ENCODE measurements at places on chromosomes 6 and 20. TPM values are rescaled to one million over a fixed set of nuclear protein-coding genes. Genes with fewer than 3 reads are reported as not detected.

Gene EPB41L1
- total RNA-seq = 10.6 TPM

Gene PRRT1
- 0.75 TPM for total RNA-seq

Gene LST1
- total RNA-seq = 5.1 TPM

Gene GJA10
- total RNA-seq = 1.3 TPM

Gene SFTA2
- not detected for total RNA-seq

Gene BCLAF1
- 177 TPM for total RNA-seq

Gene SPATS1
- not detected for total RNA-seq

Gene RNF182
- not detected for total RNA-seq

Gene ADGRF4
- not detected for total RNA-seq

Gene ATP6V1G2
- total RNA-seq = 34.9 TPM

Gene CRIP3
- 55.0 TPM for total RNA-seq

- DNase-seq = no peak
- H3K4me1 ChIP-seq = peaks cover 6% of the 10 kb centered on the region
- no peak overlapping the region for H3K27ac ChIP-seq
These were observed 728.3 kb downstream of the MAFB start for GRCh38 chr20:39960522-39961428.

DNA sequence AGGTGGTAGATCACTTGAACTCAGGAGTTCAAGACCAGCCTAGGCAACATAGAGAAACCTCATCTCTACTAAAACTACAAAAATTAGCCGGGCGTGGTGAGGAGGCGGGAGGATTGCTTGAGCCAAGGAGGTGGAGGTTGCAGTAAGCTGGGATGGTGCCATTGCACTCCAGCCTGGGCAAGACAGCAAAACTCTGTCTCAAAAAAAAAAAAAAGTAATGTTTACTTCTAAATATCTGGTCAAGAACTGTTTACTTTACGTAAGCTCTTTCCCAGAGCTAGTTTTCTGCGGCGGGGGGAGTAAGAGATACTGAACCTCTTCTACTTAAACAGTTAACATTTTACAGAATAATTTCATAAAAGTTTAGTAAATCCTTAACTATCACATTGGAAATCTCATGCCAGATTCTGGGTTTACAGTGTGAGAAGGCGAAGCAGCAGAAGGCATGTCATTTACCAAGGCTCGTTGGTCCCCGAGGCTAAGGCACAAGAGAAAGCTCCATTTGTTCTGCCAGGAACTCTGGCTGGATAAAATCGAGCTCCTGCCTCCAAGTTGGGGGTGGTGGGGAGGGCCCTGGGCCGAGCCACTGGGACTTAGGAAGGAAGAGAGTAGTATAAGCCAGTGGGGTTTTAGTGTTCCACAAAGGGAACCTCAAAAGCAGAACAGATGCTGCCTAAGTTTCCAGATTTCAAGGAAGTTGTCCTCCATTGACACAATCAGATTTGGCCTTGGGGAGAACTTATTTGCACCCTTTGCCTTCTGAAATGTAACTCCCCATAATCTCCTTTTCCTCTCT, 41.7 kb downstream of the ARFGEF2 start:
- H3K36me3 ChIP-seq = peaks cover 11% of the 10 kb centered on the region
- no peaks in the 10 kb centered on the region for H3K27me3 ChIP-seq
- no peak for DNase-seq
- H3K4me3 ChIP-seq = no peak overlapping the region
- H3K4me1 ChIP-seq = no peaks in the 10 kb centered on the region
- no peak overlapping the region for H3K27ac ChIP-seq

GRCh38 chr6:134738211-134738885, 211.6 kb downstream of the ALDH8A1 start:
- no peak overlapping the region for H3K27ac ChIP-seq
- DNase-seq = no peak
- no peaks in the 10 kb centered on the region for H3K27me3 ChIP-seq
- no peaks in the 10 kb centered on the region for H3K36me3 ChIP-seq
- H3K4me1 ChIP-seq = no peaks in the 10 kb centered on the region
- H3K4me3 ChIP-seq = no peak overlapping the region

- DNase-seq = no peak
- H3K27ac ChIP-seq = no peak overlapping the region
- H3K4me1 ChIP-seq = no peaks in the 10 kb centered on the region
- no peaks in the 10 kb centered on the region for H3K27me3 ChIP-seq
- no peaks in the 10 kb centered on the region for H3K36me3 ChIP-seq
- H3K4me3 ChIP-seq = no peak overlapping the region
These were observed 41.3 kb downstream of the SPDEF start for GRCh38 chr6:34514593-34515472.

GRCh38 chr6:88748141-88748540, 215.3 kb downstream of the RNGTT start:
- DNase-seq = no peak
- H3K36me3 ChIP-seq = no peaks in the 10 kb centered on the region
- no peaks in the 10 kb centered on the region for H3K27me3 ChIP-seq
- H3K27ac ChIP-seq = no peak overlapping the region
- no peak overlapping the region for H3K4me3 ChIP-seq

DNA sequence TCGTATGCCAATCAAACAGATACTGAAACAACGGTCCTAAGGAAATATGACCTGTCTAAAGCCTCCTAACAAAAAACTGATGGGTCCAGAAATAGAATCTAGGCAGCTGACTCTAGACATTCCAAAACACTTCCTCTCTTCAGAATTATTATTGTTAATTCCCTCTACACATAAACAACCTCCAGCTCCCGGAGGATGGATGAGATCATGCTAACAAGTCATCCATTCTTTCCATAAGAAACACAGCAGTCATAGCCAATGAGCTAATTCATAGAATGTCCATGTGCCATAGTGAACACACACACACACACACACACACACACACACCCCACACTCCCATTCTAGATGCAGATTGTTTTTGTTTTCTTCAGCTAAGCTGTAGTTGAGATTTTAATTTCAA, 44.3 kb downstream of the HDGFL1 start:
- no peak for DNase-seq
- H3K27me3 ChIP-seq = no peaks in the 10 kb centered on the region
- no peaks in the 10 kb centered on the region for H3K4me1 ChIP-seq
- H3K4me3 ChIP-seq = no peak overlapping the region
- H3K36me3 ChIP-seq = no peaks in the 10 kb centered on the region

DNA sequence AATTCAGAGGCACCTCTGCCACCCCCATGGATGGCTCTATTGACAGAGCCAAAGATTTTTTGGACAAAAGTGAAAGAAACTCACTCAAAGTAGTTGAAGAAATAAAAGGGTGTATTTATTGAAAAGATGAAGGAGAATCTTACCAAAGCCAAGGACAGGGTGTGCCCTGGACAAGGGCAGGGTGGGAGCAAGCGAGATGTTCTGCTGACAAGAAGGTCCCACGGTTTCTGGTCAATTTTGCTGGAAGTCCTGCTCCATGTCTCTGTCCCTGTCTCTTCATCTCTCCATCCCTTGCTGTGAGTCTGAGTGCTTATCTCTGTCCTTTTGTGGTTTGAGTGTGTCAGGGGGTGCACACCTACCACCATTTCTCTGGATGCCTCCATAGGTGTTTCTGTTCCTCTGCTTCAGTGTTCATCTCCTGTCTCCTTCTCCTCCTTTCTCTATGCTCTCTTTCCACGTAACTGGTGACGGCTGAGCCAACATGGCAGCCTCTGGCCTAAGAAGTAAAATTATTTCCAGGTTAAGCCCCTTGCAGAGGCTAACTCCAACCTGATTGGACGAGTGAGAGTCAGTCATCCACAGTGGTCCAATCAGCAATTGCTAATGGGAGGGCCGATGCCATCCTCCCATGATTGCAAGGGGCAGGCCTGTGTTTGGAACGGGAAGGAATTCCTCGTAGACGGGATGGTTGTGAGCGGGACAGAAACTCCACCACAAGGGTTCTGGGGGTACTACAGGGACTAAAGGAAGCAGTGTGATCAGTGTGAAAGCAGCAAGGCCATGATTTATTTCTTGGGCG, 502.1 kb upstream of the CDH4 start:
- H3K4me3 ChIP-seq = no peak overlapping the region
- no peaks in the 10 kb centered on the region for H3K27me3 ChIP-seq
- H3K36me3 ChIP-seq = no peaks in the 10 kb centered on the region
- H3K4me1 ChIP-seq = no peaks in the 10 kb centered on the region
- no peak overlapping the region for H3K27ac ChIP-seq

GRCh38 chr6:151291722-151292059, 51.9 kb downstream of the AKAP12 start:
- DNase-seq = no peak
- peaks cover 3% of the 10 kb centered on the region for H3K4me1 ChIP-seq
- H3K36me3 ChIP-seq = no peaks in the 10 kb centered on the region
- H3K27me3 ChIP-seq = no peaks in the 10 kb centered on the region
- no peak overlapping the region for H3K4me3 ChIP-seq

- H3K27ac ChIP-seq = no peak overlapping the region
- no peaks in the 10 kb centered on the region for H3K27me3 ChIP-seq
- no peak for DNase-seq
These were observed 6.5 kb upstream of the RBBP8NL start for GRCh38 chr20:62433658-62434497.

DNA sequence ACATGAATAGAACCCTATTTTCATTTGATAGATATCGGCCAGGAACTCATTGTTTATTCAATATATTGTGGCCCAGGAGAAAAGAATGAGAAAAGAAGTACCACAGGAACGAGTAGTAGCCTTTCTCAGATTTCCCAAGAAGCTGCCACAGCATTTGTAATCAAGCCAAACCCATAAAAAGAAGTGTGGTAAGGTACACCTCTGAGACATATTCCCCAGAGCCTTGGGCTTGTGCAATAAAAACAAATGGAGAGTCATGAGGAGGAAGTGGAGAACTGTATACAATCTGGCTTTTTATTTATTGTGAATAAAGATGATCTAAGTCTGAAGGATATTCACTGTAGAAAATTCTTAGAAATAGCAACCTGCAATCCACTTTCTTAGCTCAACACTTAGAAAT, 36.7 kb downstream of the KIF6 start:
- DNase-seq = no peak
- no peak overlapping the region for H3K27ac ChIP-seq
- no peak overlapping the region for H3K4me3 ChIP-seq
- H3K4me1 ChIP-seq = no peaks in the 10 kb centered on the region
- H3K27me3 ChIP-seq = no peaks in the 10 kb centered on the region

GRCh38 chr6:44423306-44423705, 35.8 kb downstream of the CDC5L start:
- no peaks in the 10 kb centered on the region for H3K27me3 ChIP-seq
- no peak overlapping the region for H3K4me3 ChIP-seq
- DNase-seq = no peak

- DNase-seq = no peak
- H3K27ac ChIP-seq = no peak overlapping the region
- H3K4me1 ChIP-seq = no peaks in the 10 kb centered on the region
- H3K4me3 ChIP-seq = no peak overlapping the region
- H3K36me3 ChIP-seq = no peaks in the 10 kb centered on the region
- H3K27me3 ChIP-seq = no peaks in the 10 kb centered on the region
These were observed 134.1 kb downstream of the CCDC170 start for GRCh38 chr6:151627689-151628444.

- H3K4me3 ChIP-seq = no peak overlapping the region
- no peak overlapping the region for H3K27ac ChIP-seq
These were observed 294.3 kb downstream of the CDC5L start for GRCh38 chr6:44681761-44682160.

DNA sequence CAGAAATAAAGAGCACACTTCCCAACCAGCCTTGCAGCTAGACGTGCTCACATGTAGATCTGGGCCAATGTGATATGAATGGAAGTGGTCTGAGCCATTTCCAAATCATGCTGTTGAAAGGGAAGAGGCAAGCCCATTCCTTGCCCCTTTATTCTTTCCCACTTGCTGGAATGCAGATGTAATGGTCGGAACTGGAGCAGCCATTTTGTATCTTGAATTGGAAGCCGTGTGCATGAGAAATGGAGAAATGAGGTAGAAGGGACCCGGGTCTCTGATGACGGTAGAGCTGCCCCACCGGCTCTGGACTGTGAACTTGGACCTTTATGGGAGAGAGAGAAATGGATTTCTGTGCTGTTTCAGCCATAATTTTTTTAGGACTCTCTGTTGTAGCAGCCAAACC, 54.8 kb upstream of the STX16 start:
- no peaks in the 10 kb centered on the region for H3K27me3 ChIP-seq
- H3K4me3 ChIP-seq = no peak overlapping the region
- no peak overlapping the region for H3K27ac ChIP-seq

GRCh38 chr6:150065083-150065482, 3.8 kb downstream of the ULBP3 start:
- no peak overlapping the region for H3K27ac ChIP-seq
- H3K4me3 ChIP-seq = no peak overlapping the region
- DNase-seq = no peak
- H3K36me3 ChIP-seq = no peaks in the 10 kb centered on the region

GRCh38 chr6:121365536-121366521, 31.5 kb upstream of the TBC1D32 start:
- H3K27me3 ChIP-seq = no peaks in the 10 kb centered on the region
- DNase-seq = no peak
- H3K27ac ChIP-seq = no peak overlapping the region
- no peak overlapping the region for H3K4me3 ChIP-seq
- H3K4me1 ChIP-seq = no peaks in the 10 kb centered on the region
- no peaks in the 10 kb centered on the region for H3K36me3 ChIP-seq

- no peak for DNase-seq
- no peak overlapping the region for H3K27ac ChIP-seq
- H3K4me3 ChIP-seq = no peak overlapping the region
- no peaks in the 10 kb centered on the region for H3K4me1 ChIP-seq
These were observed 704.8 kb upstream of the SLC35B3 start for GRCh38 chr6:9140172-9140571.

- H3K36me3 ChIP-seq = no peaks in the 10 kb centered on the region
- H3K4me3 ChIP-seq = no peak overlapping the region
- no peaks in the 10 kb centered on the region for H3K4me1 ChIP-seq
- DNase-seq = no peak
- no peak overlapping the region for H3K27ac ChIP-seq
- H3K27me3 ChIP-seq = no peaks in the 10 kb centered on the region
These were observed 404.3 kb downstream of the CDH26 start for GRCh38 chr20:60362531-60362930.

DNA sequence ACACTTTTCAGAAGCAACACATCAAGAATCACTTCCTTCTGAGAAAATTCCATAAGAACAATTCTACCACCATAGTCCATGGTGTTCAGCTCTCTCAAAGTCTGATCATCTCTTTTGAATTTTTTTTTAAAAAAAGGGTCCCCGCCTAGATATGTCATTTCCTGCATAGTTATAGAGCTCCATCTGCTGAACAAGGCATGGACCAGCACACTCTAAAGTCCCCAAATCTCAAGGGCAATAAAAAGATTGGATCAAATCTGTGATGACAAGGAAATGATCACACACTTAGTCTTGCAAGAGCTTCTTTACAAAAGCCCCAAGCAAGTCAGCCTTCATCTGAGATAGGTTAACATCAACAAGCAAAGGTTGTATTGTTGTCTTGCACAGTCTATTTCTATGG, 100.7 kb upstream of the STMND1 start:
- H3K36me3 ChIP-seq = no peaks in the 10 kb centered on the region
- no peak overlapping the region for H3K27ac ChIP-seq
- no peak for DNase-seq
- H3K4me1 ChIP-seq = no peaks in the 10 kb centered on the region
- no peaks in the 10 kb centered on the region for H3K27me3 ChIP-seq
- no peak overlapping the region for H3K4me3 ChIP-seq

All from Karpas-422 (cell line).